ENCODE measurements at places on chromosomes 3 and 15.

- DNase-seq = no peak
These were observed 152.8 kb upstream of the TLE3 start for GRCh38 chr15:70250208-70251201.

DNA sequence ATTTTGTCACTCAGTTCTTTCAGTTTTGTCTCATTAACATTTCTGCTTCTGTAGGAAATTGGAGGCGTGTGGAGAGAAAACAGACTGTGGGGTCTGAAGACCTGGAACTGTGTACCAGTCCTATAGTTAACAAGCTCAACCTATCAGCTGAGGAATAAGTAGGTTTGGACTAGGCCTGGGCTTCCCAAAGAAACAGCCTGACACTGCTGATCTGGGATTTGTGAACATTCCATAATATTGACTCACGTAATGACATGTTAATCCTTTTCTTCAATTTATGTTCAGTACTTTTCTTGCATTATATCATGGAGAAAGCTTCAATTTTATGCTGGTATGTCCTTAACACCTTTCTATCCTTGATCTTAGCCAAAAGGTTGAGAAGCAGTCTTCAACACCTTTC lies 181.6 kb upstream of the RORA start:
- DNase-seq = no peak

DNA sequence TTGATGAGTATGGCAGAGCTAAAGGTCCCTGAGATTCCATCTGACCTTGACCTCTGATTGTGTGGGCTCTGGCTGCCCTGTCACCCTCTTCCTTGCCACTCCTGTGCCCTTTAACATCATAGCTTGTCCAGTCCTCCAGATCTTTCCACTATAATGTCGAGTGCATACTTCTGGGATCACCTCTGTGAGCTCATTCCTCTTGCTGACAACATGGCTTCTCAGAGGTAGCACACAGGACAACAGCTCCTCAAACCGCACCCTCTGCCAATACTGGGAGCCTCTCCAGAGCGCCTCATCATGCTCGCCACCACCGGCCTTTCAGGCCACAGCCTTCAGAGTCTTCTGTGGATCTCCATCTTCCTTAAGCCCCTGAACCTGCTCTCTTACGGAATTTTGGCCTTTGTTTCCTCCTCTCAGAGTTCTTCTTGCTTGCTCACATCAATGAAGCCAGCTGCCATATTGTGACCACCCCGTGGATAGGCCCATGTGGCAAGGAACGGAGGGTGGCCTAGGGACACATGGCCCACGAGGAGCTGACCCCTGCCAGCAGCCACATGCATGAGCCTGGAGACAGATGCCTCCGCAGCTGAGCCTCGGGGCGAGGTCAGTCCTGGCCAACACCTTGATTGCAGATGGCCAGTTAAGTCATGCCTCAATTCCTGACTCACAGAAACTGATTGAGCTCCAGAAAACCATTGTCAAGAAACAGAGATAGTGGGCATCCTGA lies 31.1 kb downstream of the PLA2G4D start:
- no peak for DNase-seq

GRCh38 chr3:10602769-10603768 lies 97.7 kb upstream of the ATP2B2 start:
- DNase-seq = no peak

GRCh38 chr3:185409957-185410356 lies 47.0 kb downstream of the MAP3K13 start:
- no peak for DNase-seq

DNA sequence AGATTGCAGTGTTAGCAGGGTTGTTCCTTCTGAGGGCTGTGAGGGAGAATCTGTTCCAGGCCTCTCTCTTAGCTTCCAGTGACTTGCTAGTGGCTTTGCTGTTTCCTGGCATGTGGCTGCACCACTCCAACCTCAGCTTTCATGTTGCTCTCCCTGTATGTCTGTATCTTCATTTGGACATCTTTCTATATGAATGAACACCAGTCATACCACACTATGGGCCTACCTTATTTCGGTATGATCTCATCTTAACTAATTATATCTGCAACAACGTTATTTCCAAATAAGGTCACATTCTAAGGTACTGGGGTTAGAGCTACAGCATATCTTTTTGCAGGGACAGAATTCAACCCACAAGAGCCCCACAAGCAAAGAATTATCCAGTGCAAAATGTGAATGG lies 356.7 kb upstream of the UMPS start:
- DNase-seq = no peak

Data from NK-92 treated with Interleukin-12 subunit alpha and Interleukin-12 subunit beta, amount 100 ng/mL, for 24 hours (cell line).